ENCODE measurements at places on chromosomes 7 and 10. TPM values are rescaled to one million over a fixed set of nuclear protein-coding genes. Genes with fewer than 3 reads are reported as not detected.

- H3K27ac ChIP-seq: peak overlapping the region; percentile 18
- H3K27me3 ChIP-seq: no peaks in the 10 kb centered on the region
- peak; percentile 37 for DNase-seq
- no peak overlapping the region for H3K4me3 ChIP-seq
- H3K36me3 ChIP-seq: no peaks in the 10 kb centered on the region
Observed at GRCh38 chr10:29131952-29132547, 156.8 kb upstream of the LYZL1 start.

DNA sequence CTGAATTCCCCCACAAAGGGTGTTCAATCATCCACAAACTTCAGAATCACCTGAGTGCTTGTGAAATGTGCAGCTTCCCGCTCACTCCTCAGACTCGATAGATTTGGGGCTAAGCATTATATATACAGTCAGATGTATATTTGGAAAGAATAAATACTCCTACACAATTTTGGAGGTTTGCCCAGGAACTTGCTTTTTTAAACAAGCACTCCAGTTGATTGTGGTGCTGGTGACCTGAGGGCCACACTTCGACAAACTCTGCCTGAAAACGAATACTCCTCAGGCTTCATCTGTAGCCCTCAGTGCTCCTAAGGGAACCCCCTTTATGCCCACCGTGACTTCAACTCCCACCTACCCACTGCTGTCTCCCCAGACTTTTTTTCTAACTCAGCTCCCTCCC, 211.6 kb downstream of the INHBA start:
- peaks cover 5% of the 10 kb centered on the region for H3K4me1 ChIP-seq
- H3K4me3 ChIP-seq: no peak overlapping the region
- no peaks in the 10 kb centered on the region for H3K27me3 ChIP-seq
- H3K36me3 ChIP-seq: no peaks in the 10 kb centered on the region

GRCh38 chr10:69873135-69873639, 71.5 kb downstream of the COL13A1 start:
- no peak overlapping the region for H3K27ac ChIP-seq
- DNase-seq: no peak
- no peaks in the 10 kb centered on the region for H3K36me3 ChIP-seq

DNA sequence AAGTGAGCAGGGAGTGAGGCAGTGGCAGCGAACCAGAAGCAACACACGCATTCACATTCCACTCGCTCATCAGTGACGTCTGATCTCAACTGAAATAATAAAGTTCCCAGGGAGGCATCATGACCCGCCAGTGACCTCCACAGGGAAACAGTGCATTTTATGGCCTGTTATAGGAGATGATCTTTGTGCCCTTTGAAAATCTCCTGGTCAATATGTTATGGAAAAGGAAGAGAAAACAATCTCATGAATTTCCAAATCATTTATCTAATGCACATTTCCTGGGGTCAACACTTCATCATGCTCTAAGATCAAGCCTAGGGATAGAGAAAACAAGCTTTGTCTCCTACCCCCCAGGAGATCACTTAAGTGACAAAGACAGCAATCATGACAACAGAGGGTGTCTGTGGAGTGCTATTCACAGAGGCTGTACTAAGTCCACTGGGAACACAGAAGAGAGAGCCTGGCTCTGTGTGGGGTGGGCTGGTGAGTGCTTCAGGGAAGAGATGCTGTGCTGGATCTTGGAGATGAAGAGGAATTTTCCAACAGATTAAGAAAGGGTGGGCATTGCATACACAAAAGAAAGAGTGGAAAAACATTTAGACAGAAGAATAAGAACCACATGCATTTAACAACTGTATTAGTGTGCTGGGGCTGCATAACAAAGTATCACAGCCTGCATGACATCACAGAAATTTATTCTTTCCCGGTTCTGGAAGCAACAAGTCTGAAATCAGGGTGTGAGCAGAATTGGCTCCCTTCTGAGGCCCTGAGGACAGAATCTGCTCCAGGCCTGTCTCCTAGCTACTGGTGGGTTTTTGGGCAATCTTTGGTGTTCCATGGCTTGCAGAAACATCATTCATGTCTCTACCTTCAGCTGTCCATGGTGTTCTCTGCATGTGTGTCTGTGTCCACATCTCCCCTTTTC, 613.9 kb upstream of the IGFBP3 start:
- no peak overlapping the region for H3K4me3 ChIP-seq
- no peak overlapping the region for H3K27ac ChIP-seq
- H3K27me3 ChIP-seq: no peaks in the 10 kb centered on the region
- DNase-seq: no peak
- no peaks in the 10 kb centered on the region for H3K4me1 ChIP-seq

- no peaks in the 10 kb centered on the region for H3K36me3 ChIP-seq
- H3K4me3 ChIP-seq: no peak overlapping the region
- DNase-seq: no peak
- no peak overlapping the region for H3K27ac ChIP-seq
- no peaks in the 10 kb centered on the region for H3K27me3 ChIP-seq
Observed at GRCh38 chr7:124399941-124400340, 365.7 kb downstream of the GPR37 start.

DNA sequence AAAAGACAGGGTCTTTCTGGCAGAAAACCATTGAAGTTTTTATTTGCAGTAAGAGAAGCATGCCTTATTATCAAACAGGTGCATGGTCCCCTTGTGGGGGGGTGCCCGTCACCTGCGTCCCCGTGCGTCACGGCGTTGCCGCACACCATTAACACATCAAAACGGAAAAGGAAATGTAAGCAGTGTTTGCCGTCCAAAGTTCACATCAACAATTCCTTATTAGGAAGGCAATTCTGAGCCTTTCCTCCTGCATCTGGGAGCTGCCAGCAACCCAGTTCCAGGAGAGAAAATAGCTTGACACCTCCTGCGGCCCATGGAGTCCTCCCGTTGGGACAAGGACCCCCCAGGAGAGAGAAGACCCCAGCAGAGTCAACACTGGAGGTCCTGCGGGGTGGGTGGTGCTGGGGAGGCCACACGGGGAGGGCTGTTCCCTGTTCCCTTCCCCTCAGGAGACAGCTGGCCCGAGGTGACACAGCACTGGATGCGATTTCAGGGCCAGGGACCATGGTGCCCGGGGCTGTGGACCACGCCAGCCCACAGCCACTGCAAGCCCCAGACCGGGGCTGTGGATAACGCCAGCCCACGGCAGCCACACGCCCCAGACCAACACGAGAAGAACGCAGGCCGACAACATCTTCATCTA, 39.5 kb downstream of the DIP2C start:
- no peaks in the 10 kb centered on the region for H3K36me3 ChIP-seq
- no peaks in the 10 kb centered on the region for H3K27me3 ChIP-seq
- H3K27ac ChIP-seq: peak overlapping the region; percentile 20
- H3K4me3 ChIP-seq: peak overlapping the region; percentile 6
- DNase-seq: no peak

DNA sequence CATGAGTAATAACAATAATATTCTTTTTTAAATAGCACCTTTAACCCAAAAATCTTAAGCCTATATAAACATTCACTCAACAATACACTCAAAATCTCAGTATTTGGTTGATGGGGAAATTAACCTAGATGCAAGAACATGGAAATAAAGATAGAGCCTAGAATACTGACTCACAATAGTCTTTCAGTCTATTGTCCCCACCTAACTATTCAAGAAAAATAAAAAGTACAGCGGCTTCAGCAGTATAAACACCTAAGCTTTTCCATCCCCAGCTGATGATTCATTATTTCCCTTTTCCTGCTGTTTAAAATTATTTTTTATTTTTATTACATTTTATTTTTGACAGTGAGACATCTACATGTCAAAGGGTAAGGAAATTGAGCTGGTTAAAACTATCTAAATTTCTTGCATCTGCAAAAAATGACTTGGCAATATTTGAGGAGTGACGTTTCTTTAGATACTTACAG, 201.4 kb downstream of the FZD1 start:
- no peak overlapping the region for H3K4me3 ChIP-seq
- no peaks in the 10 kb centered on the region for H3K36me3 ChIP-seq
- no peak for DNase-seq
- no peak overlapping the region for H3K27ac ChIP-seq

- H3K4me1 ChIP-seq: peaks cover 85% of the 10 kb centered on the region
- H3K4me3 ChIP-seq: no peak overlapping the region
- peak overlapping the region; percentile 79 for H3K27ac ChIP-seq
- H3K27me3 ChIP-seq: no peaks in the 10 kb centered on the region
Observed at GRCh38 chr10:124739119-124739921, 4.9 kb downstream of the FAM53B start.

DNA sequence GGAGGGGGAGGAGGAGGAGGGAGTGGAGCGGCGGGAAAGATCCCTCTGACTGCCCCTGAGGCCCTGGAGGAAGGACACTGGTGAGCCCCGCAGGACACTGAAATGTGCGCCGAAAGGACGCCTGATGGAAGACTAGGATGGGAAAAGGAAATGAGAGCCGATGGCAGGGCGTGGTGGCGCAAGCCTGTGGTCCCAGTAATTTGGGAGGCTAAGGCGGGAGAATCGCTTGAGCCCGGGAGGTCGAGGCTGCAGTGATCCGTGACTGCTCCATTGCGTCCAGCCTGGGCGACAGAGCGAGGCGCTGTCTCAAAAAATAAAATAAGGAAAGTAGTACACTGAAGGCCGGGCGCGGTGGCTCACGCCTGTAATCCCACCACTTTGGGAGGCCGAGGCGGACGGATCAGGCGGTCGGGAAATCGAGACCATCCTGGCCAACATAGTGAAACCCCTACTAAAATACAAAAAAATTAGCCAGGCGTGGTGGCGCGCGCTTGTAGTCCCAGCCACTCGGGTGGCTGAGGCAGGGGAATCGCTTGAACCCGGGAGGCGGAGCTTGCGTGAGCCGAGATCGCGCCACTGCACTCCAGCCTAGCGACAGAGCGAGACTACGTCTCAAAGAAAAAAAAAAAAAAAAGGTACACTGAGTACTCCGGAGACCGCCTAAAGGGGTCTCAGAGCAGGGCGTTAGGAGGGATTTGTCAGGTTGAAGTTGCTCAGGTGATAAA, 561 bp upstream of the HNRNPF start:
- peak; percentile 59 for DNase-seq
- H3K36me3 ChIP-seq: no peaks in the 10 kb centered on the region
- peaks cover 12% of the 10 kb centered on the region for H3K4me1 ChIP-seq
- peak overlapping the region; percentile 78 for H3K27ac ChIP-seq
- H3K4me3 ChIP-seq: peak overlapping the region; percentile 88

GRCh38 chr10:118148247-118148646, 101.5 kb upstream of the RAB11FIP2 start:
- no peak overlapping the region for H3K4me3 ChIP-seq
- no peaks in the 10 kb centered on the region for H3K4me1 ChIP-seq
- no peaks in the 10 kb centered on the region for H3K36me3 ChIP-seq
- H3K27me3 ChIP-seq: no peaks in the 10 kb centered on the region

The TFEC gene
- polyA plus RNA-seq: 0.46 TPM

The ERVW-1 gene
- not detected for polyA plus RNA-seq

The C10orf105 gene
- polyA plus RNA-seq: 0.03 TPM

The SYT15 gene
- polyA plus RNA-seq: 1.3 TPM

The RET gene
- polyA plus RNA-seq: 0.84 TPM

The BEND7 gene
- 9.2 TPM for polyA plus RNA-seq

The GBX1 gene
- polyA plus RNA-seq: not detected
